A673 (cell line): ENCODE measurements at places on chromosomes 1 and 21. TPM values are rescaled to one million over a fixed set of nuclear protein-coding genes. Genes with fewer than 3 reads are reported as not detected.

DNA sequence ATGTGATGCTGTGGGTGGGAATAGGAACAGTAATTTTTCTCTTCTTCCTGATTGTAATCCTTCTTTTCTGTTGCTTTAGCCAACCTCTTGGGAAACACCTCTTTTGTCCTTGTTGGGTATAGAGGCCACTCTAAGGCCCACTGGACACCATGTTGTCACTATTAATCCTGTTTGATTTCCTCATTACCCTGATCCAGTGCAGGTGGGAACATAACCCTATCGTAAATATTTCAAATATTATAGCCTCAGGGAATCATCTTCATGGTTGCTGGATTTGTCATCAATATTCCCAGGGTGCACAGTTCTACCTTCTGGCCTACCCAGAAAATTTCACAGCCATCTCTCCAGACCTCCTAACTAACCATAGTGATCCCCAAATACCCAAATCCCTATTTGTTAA lies 27.9 kb upstream of the SLC6A9 start:
- no peak for DNase-seq

Gene MEX3A
- total RNA-seq = 90.0 and 92.5 TPM in 2 replicates

DNA sequence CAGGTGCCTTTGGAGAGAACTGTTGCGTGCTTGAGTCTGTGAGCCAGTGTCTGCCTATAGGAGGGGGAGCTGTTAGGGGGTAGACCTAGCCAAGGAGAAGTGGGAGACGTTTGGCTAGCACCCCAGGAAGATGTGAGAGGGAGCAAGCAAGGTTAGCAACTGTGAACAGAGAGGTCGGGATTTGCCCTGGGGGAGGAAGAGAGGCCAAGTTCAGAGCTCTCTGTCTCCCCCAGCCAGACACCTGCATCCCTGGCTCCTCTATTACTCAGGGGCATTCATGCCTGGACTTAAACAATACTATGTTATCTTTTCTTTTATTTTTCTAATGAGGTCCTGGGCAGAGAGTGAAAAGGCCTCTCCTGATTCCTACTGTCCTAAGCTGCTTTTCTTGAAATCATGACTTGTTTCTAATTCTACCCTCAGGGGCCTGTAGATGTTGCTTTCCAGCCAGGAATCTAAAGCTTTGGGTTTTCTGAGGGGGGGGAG lies 2.4 kb downstream of the BTG2 start:
- DNase-seq = no peak

Gene CYP2J2
- total RNA-seq = 1.8 and 1.9 TPM in 2 replicates

Gene TMCC2
- 2.2 and 3.0 TPM in 2 replicates for total RNA-seq

DNA sequence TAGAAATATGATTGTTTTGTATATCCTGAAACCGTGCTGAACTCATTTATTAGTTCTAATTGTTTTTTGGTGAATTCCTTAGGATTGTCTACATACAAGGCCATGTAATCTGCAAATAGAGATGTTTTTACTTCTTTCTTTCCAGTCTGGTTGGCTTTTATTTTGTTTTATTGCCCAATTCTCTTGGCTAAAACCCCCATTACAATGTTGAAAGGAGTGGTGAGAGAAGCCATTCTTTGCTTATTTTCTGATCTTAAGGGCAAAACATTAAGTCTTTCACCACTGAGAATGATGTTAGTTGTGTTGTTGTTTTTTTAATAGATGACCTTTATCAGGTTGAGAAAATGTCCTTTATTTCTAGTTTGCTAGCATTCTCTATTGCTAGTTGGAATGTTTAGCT lies 157.3 kb downstream of the NTMT2 start:
- no peak for DNase-seq

DNA sequence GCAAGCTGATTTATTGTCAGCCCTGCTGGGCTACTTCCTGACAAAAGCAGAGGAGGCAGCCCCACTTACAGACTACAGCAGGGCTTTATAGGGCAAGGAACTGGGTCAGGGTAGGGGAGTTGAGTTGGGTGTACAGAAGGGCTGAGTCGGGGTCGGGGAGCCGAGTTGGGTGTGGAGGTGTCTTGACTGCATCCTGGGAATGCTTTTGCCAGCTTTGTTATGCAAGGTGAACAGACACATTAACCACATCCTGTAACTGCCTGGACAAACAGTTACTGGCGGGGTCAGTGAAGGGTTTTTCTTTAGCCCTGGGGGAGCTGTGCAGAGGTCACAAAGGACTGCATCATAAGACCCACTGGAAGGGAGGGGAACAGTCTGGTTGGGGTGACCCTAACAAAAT lies 39.1 kb upstream of the GBP5 start:
- DNase-seq = no peak

Gene TMCO1
- 95.7 and 116 TPM in 2 replicates for total RNA-seq

GRCh38 chr21:45874716-45875415 lies 106.7 kb upstream of the COL6A1 start:
- DNase-seq = peak; percentile 62

Gene FNBP1L
- total RNA-seq = 37.7 and 39.6 TPM in 2 replicates

DNA sequence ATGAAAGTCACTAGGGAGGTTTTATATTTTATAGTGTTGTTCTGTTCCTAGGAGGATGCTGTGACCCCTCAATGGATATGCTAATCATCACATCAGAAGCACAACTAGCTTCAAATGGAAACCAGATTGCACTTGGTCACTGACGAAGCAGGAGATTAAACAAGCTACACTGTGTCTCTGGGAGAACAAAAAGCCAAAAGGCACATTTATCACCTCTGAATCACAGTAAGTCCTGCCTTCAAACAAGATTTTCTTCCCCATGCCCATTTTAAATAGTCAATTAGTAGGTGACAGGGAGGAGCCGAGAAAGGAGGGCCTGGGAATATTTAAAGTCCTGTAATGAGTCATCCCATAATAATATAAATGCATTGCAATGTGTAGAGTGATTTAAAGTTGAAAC lies 38.1 kb downstream of the RGS2 start:
- DNase-seq = peak; percentile 23

GRCh38 chr1:167221126-167221737 lies 546 bp downstream of the POU2F1 start:
- DNase-seq = no peak

GRCh38 chr1:152035539-152036266 lies 1.1 kb downstream of the S100A11 start:
- peak; percentile 68 for DNase-seq

DNA sequence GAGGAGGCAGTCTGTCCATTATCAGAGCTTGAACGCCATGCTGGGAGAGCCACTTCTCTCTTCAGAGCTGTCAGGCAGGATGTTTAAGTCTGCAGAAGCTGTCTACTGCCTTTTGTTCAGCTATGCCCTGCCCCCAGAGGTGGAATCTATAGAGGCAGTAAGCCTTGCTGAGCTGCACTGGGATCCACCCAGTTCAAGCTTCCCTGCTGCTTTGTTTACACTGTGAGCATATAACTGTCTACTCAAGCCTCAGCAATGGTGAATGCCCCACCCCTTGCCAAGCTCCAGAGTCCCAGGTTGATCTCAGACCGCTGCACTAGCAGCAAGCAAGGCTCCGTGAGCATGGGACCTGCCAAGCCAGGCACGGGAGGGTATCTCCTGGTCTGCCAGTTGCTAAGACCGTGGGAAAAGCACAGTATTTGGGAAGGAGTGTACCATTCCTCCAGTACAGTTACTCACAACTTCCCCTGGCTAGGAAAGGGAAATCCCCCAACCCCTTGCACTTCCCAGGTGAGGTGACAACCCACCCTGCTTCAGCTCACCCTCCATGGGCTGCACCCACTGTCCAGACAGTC lies 32.5 kb downstream of the RGS13 start:
- DNase-seq = no peak

DNA sequence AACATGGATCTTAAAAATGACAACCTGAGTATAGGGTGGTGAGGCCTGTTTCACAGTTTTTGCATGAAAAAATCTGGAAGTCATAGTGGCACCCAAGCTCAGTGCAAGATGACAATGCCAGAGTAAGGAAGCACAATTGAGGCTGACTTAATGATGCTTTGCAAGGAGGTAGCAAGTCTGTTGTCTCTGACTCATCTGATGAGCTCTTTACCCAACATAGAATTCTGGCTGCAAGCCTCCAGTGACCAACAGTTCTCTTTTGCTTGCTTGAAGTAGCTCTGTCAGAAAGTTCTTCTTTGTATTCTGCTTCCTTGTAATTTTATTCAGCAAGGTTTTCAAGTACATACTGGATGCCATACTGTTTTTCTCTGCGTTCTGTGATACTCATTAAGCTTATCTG lies 117.1 kb downstream of the FOXD2 start:
- no peak for DNase-seq

- peak; percentile 21 for DNase-seq
Measured at GRCh38 chr1:151166505-151166956, 587 bp downstream of the SCNM1 start.

DNA sequence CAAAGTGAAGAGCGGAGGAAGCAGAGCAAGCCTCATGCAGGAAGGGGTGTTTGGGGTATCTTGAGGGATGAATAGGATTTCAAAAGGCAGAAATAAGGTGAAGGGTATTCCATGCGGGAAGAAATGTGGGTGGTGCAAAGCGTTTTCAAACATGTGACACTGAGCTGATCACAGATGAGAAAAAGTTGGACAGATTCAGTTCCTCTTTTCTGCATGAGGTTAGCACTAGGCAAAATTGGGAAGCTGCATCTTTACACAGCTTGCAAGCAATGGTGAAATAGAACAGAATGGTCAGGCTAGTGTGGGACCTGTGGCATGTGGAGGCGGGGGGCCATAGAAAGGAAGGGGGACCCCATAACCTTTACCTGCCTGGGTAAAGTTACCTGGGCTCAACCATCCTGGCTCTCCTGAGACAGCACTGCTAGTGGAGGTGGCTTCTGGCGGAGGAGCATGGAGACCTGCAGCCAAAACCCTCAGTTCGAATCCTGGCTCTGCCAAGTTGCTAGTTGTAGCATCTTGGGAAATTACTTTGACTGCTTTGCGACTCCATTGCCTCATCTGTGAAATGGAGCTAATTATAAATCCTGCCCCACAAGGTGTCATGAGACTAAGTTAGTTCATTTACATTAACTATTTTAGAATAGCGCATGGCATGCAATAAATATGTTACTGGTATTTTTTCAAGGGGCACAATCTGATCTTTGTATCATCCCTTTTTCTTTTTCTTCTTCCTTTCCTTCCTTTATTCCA lies 16.4 kb downstream of the KCNA10 start:
- no peak for DNase-seq

GRCh38 chr1:80542231-80542630 lies 1258.5 kb upstream of the ADGRL2 start:
- no peak for DNase-seq

- DNase-seq = no peak
Measured at GRCh38 chr1:10475510-10475909, 760 bp downstream of the PEX14 start.

GRCh38 chr1:179187043-179187442 lies 42.4 kb downstream of the ABL2 start:
- no peak for DNase-seq

DNA sequence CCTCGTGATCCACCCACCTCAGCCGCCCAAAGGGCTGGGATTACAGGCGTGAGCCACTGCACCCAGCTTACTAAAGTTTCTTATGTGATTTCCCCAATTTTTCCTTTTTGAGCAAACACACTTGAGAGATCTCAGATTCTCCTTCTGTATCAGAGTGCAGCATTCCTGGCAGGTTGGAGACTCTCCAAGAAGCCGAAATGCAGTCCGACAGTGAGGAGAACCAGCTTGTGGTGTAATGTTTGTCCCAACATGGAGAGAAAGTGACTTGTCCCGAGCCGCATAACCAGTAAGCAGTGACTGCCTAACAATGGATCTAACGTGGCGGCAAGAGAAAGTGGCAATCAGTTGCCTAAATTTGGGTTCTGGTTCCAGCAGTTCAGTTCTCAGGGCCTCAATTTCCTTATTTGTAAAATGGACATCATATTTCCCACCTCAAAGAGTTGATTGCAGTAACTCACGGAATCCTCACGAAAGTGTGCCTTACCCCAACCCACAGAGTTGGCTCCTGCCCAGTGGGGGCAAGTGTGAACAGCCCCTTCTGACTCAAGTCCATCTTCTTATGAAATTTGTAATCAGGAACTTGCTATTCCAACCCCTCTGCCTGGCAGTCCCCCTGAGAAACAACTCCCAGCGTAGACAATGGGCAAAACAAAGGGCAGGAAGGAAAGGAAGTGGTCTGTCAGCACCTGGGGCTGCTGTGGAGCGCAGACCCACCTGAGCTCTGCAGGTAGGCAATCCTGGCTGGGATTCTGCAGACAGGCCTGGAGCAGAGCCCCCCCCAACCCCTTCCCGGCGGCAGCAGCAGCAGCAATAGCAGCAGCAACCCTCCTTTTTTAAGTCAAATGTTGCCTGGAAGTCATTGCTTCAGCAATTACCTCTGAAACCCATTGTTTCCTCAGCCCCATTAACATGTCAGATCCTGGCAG lies 223.6 kb upstream of the POU3F1 start:
- no peak for DNase-seq

- DNase-seq = no peak
Measured at GRCh38 chr1:235423214-235423652, 56.0 kb downstream of the TBCE start.

DNA sequence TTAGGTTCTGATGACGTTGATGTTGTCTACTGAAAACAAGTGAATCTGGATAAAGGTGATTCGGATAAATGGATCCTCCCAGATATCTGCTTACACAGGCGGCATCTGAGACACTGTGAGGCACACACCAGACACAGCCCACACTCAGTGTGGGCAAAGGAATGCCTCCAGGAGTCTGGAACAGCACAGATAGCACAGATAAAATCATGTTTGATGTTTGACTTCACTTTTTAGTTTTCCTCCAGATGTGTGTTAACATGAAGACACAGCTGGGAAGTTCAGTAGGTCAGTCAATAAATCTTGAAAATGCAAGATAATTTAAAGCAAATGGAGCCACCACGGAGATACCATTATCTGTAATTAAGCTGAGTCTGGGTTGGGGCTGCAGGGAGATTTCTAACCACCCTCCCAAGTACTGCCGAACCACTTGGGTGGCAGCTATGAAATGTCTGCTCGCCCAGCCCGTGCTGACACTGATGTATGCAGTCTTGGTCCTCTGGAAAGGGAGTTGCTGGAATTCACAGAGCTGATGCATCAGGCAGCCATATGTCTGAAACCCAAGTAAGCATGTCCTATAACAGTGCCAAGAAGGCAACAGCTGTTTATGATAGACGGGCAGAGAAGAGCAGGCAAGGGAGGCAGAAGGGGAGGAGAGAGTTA lies 11.7 kb downstream of the CAPN9 start:
- no peak for DNase-seq

Gene CFAP74
- not detected in 2 replicates for total RNA-seq

- DNase-seq = peak; percentile 92
Measured at GRCh38 chr1:225652729-225653462, at the start of gene ENAH. TSS of gene ENAH (minus strand) at chr1:225653123. CDS start at chr1:225652690, 433 bp downstream.

Gene LHX8
- not detected in 2 replicates for total RNA-seq

Gene CA14
- total RNA-seq = 2.0 and 2.2 TPM in 2 replicates

Gene FAM151A
- not detected in 2 replicates for total RNA-seq

Gene TIE1
- total RNA-seq = not detected in 2 replicates

DNA sequence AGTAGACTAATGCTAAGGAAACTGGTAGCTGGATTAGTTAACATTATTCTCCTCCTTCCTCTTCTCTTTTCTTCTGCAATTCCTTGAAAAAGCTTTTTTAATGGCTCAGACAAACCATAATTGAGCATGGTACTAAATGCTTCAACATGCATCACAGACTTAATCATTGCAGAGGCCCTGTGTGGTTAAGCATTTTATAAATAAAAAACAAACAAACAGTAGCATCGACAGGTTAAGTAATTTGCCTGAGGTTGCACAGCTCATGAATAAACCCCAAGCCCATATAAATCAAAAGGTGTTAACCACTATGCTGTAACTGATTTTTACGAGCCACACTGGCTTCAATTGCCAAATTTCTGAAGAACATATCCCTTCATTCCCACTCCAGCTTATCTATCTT lies 462.1 kb downstream of the LMO4 start:
- no peak for DNase-seq

GRCh38 chr1:30603081-30603858 lies 120.1 kb downstream of the MATN1 start:
- no peak for DNase-seq

Gene STUM
- total RNA-seq = 0.04 and 0.54 TPM in 2 replicates
